Stimulated activated effector memory CD8-positive, alpha-beta T cell treated with anti-CD3 and anti-CD28 coated beads, Interleukin-12 subunit alpha, Interleukin-12 subunit beta, amount 100 ng/mL, for 72 hours (primary cell): ENCODE measurements at places on chromosomes 1 and 21.

- no peak for DNase-seq
These were observed 18.2 kb downstream of the SLC27A3 start for GRCh38 chr1:153793261-153793972.

DNA sequence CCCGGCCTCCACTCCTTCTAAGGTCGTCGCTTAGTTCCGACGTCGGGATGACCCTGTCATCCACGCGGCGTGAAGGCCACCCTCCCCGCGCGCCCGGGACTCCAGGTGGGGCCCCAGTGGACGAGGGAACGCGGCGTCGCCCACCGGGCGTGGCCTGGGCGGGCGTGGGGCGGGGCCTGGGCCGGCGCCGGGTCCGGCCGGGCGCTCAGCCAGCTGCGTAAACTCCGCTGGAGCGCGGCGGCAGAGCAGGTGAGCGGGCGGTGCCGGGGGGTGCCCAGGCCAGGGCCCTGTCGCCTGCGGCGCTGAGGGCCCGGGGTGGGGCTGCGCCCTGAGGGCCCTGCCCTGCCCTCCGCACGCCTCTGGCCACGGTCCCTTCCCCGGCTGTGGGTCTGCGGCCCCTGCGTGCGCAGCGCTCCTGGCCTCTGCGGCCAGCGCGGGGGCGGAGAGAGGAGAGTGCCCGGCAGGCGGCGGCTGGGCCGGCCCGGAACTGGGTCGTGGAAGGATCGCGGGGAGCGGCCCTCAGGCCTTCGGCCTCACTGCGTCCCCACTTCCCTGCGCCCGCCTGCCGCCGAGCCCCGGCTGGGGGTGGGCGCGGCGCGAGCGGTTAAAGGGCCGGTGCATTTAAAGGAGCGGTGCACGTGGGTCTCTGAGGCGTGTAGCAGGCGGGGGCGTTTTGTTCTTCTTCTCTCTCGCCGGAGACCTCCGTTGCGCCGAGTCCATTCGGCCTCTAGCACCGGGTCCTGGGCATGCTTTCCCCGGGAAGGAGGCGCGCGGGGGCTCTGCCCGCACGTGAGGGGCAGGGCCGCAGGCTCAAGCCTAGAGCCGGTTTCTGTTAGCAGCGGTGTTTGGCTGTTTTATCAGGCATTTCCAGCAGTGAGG is at the start of gene PSEN2:
Gene PSEN2, plus strand, starts transcription at position 216 of the 879 bp plus-strand sequence. CDS start 11,292 bp downstream, outside the sequence.
- peak; percentile 70 for DNase-seq

DNA sequence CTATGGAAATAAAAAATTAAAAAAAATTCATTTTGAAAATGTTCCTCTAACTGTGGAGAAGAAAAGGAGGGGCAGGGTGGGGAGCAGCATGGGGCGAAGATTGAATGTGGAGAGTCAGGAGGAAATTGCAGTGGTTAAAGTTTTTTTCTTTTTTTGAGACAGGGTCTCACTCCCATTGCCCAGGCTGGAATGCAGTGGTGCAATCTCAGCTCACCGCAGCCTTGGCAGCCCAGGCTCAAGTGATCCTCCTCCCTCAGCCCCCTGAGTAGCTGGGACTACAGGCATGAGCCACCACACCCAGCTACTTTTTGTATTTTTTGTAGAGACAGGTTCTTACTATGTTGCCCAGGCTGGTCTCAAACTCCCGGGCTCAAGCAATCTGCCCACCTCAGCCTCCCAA is 67.6 kb downstream of the ADSS2 start:
- no peak for DNase-seq

- no peak for DNase-seq
These were observed 22.9 kb downstream of the NIPAL3 start for GRCh38 chr1:24438423-24438901.

- DNase-seq, result no peak
These were observed 12.1 kb downstream of the USP24 start for GRCh38 chr1:55203064-55203463.

DNA sequence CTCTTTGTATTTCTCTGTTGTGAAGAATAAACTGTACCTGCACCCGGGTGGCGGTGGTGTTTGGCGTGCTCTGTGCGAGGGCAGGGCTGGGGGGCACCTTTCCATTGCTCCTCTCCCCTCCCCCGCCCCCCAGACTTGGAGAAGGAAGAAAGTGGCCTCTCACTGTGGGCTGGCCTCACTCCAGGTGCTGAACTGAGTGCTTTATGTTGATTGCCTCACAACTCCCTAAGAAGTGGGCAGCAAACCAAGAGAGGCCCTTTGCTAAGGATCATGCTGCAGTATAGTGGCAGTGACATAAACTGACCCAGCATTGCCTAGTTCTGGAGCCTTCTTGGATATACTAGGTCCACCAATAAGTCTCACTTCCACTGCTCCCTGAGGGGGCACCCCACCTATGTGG is 20.2 kb downstream of the A3GALT2 start:
- DNase-seq, result no peak

GRCh38 chr1:37255868-37256267 is 218.5 kb upstream of the ZC3H12A start:
- DNase-seq, result no peak
